Smooth muscle cell of the pulmonary artery (primary cell): ENCODE measurements at places on chromosomes 1 and 21. TPM values are rescaled to one million over a fixed set of nuclear protein-coding genes. Genes with fewer than 3 reads are reported as not detected.

The CELA3A gene
- not detected in 2 replicates for total RNA-seq

The TARS2 gene
- 21.5 and 25.9 TPM in 2 replicates for total RNA-seq

The RGS8 gene
- total RNA-seq = not detected in 2 replicates

The GPR137B gene
- 15.8 and 16.3 TPM in 2 replicates for total RNA-seq

The TFF2 gene
- total RNA-seq = not detected in 2 replicates

The VASH2 gene
- 0.03 and 0.26 TPM in 2 replicates for total RNA-seq

The AQP10 gene
- 0.07 and 0.13 TPM in 2 replicates for total RNA-seq

The SPRR2E gene
- total RNA-seq = not detected in 2 replicates

The RNF186 gene
- total RNA-seq = not detected in 2 replicates

The ERO1B gene
- total RNA-seq = 2.8 and 4.2 TPM in 2 replicates

The NTRK1 gene
- 0.03 and 0.07 TPM in 2 replicates for total RNA-seq

The HCRTR1 gene
- not detected in 2 replicates for total RNA-seq

The NDUFS2 gene
- total RNA-seq = 154 and 159 TPM in 2 replicates

The FGR gene
- total RNA-seq = under 0.01 and 0.30 TPM in 2 replicates

The TEX38 gene
- not detected in 2 replicates for total RNA-seq

The COQ8A gene
- 9.9 and 10.4 TPM in 2 replicates for total RNA-seq

The RSPH1 gene
- total RNA-seq = 0.13 TPM in 1 of 2 replicates, not detected in the other

The SPRR2F gene
- not detected in 2 replicates for total RNA-seq

The CTBS gene
- total RNA-seq = 21.1 and 22.9 TPM in 2 replicates

The MTMR11 gene
- total RNA-seq = 8.2 and 11.6 TPM in 2 replicates

The COL6A2 gene
- 3,111 and 4,259 TPM in 2 replicates for total RNA-seq

The DNASE2B gene
- total RNA-seq = not detected in 2 replicates

The MRAP gene
- total RNA-seq = 0.13 TPM in 1 of 2 replicates, not detected in the other

The OR2T33 gene
- not detected in 2 replicates for total RNA-seq

The SAMSN1 gene
- 0.10 TPM in 1 of 2 replicates, not detected in the other for total RNA-seq

The TMEM269 gene
- total RNA-seq = 0.03 and 0.07 TPM in 2 replicates

The NPHS2 gene
- total RNA-seq = not detected in 2 replicates

The HMGB4 gene
- total RNA-seq = not detected in 2 replicates

The C1orf141 gene
- not detected in 2 replicates for total RNA-seq

The RPAP2 gene
- total RNA-seq = 13.4 TPM in 2 replicates

The LDLRAD1 gene
- not detected in 2 replicates for total RNA-seq

The FAM163A gene
- under 0.01 TPM in 1 of 2 replicates, not detected in the other for total RNA-seq

The S100A14 gene
- total RNA-seq = 0.13 TPM in 1 of 2 replicates, not detected in the other

The C1orf94 gene
- 0.07 TPM in 1 of 2 replicates, not detected in the other for total RNA-seq

The FHL3 gene
- total RNA-seq = 24.6 and 26.9 TPM in 2 replicates

The FNDC5 gene
- total RNA-seq = 1.2 and 1.4 TPM in 2 replicates

The FMO4 gene
- total RNA-seq = 2.4 and 2.6 TPM in 2 replicates

The CYYR1 gene
- total RNA-seq = under 0.01 TPM in 1 of 2 replicates, not detected in the other

The SPATA21 gene
- not detected in 2 replicates for total RNA-seq

The CDK18 gene
- 6.4 and 11.1 TPM in 2 replicates for total RNA-seq

The TMPRSS15 gene
- not detected in 2 replicates for total RNA-seq

The CNR2 gene
- total RNA-seq = not detected in 2 replicates

The PDC gene
- 0.07 TPM in 1 of 2 replicates, not detected in the other for total RNA-seq

The TFB2M gene
- total RNA-seq = 12.2 and 12.6 TPM in 2 replicates

The ABCB10 gene
- total RNA-seq = 15.9 and 17.7 TPM in 2 replicates

The EFNA1 gene
- 1.0 and 3.7 TPM in 2 replicates for total RNA-seq

The SLAMF7 gene
- not detected in 2 replicates for total RNA-seq

The DENND2C gene
- total RNA-seq = 2.0 and 3.0 TPM in 2 replicates

The SMYD2 gene
- total RNA-seq = 26.4 and 36.0 TPM in 2 replicates
